SK-MEL-5 (cell line): ENCODE measurements at places on chromosomes 3 and 15. TPM values are rescaled to one million over a fixed set of nuclear protein-coding genes. Genes with fewer than 3 reads are reported as not detected.

DNA sequence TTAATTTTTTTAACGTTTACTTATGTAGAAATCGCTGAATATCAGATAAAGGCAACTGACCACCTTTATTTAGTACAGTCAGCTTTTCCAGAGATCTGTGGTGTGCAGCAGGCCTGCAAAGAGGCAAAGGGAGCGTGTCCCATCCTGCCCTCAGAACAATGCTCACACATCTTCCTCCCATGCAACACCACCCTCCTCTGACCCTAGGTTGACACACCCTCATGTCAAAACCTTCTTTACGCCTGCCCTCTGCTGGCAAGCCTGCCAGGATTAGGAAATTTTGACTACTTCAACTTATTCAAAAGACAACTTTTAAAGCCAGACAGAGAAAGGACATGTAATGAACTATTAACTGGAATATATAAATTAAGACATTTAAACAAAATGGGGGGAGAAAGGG, 513.7 kb downstream of the FOXP1 start:
- DNase-seq, result peak; percentile 82

GRCh38 chr3:123388811-123389627, 59.9 kb downstream of the ADCY5 start:
- DNase-seq, result no peak

DNA sequence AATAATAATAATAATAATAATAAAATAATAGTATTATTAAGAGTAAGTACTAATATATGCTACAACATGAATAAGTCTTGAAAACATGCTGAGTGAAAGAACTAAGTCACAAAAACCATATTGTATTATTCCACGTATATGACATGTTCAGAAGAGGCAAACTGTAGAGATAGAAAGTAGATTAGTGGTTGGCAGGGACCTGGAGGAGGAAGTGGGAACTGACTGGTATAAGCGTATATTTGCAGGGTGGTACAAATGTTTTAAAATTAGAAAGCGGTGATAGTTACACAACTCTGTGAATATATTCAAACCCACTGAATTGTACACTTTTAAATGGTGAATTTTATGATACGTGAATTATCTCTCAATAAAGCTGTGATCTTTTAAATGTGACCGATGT, 32.8 kb downstream of the LRRK1 start:
- no peak for DNase-seq

- DNase-seq, result peak; percentile 36
These were observed 725 bp downstream of the CHL1 start for GRCh38 chr3:197149-197827.

DNA sequence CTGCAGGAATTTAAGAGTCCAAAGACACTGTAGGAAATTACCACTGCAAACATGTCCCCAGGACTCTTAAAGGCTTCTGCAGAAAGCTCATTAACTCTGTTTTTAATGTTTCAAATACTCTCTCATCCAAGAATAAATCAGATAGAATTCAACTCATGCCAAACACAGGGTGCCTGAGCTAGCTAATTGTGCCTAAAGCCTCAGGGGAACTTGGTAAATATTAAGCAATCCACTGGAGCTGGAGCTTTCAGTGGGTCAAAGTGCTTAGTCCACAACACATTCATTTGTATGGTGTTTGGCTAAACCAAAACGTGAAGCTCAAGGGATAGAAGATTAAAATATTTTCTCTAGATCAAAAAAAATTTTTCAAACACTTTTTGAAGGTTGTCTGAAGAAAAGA, 131.4 kb downstream of the THRB start:
- DNase-seq, result no peak

- DNase-seq, result no peak
These were observed 8.3 kb downstream of the EXOSC7 start for GRCh38 chr3:44984335-44984734.

DNA sequence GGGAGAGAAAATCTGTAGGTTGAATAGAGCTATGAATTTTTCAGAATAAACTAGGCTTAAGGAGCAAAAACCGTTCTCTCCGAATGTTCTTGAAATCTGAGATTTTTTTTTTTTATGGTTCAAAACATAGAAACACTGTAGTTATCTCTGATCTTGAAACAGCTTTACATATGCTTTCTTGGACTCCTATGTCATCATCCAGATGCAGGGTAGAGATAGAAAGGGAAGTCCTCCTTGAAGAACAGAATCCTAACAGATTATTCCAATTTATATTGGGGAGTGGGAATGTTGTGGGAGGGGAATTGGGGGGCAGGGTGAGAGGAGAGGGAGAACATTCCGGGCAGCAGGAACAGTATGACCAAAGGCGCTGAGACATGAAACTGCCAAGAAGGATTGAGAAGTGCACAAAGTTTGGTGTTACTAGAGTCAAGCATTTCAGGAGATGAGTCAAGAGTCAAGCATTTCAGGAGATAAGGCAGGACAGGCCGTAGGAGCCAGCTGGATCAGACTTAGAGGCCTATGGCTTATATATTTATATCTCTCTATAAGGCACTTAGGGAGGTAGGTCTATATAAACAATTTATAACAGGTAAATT, 21.9 kb upstream of the ST3GAL6 start:
- no peak for DNase-seq

DNA sequence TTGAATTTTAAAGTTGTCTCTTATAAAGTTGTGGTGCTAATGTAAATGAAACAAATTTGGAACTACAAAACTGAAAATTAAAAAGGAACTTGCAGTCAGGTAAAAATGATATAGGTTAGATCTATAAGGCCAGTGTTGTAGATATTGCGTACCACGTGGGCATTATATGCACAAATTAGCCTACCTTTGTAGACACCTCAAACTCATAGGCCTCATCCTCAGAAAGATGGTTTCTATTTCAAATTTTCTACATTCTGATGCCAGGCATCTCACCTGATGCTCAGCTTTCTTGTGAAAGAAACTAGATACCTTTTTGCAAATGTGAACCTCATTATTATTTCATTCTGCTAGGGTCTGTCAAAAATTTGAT, 25.6 kb downstream of the TMEM207 start:
- DNase-seq, result no peak

- no peak for DNase-seq
These were observed 186.5 kb downstream of the KLF13 start for GRCh38 chr15:31513178-31513577.

GRCh38 chr3:61631108-61631769, 69.9 kb downstream of the PTPRG start:
- no peak for DNase-seq

GRCh38 chr3:195153130-195153529, 117.8 kb downstream of the XXYLT1 start:
- DNase-seq, result peak; percentile 61

- no peak for DNase-seq
These were observed 8.1 kb downstream of the PLIN1 start for GRCh38 chr15:89670971-89671560.

The CCR4 gene
- total RNA-seq, result 0.29 TPM in 1 of 2 replicates, not detected in the other
